Activated T-cell treated with anti-CD3 and anti-CD28 coated beads for 24 hours (primary cell): ENCODE measurements at places on chromosomes 2 and 18.

DNA sequence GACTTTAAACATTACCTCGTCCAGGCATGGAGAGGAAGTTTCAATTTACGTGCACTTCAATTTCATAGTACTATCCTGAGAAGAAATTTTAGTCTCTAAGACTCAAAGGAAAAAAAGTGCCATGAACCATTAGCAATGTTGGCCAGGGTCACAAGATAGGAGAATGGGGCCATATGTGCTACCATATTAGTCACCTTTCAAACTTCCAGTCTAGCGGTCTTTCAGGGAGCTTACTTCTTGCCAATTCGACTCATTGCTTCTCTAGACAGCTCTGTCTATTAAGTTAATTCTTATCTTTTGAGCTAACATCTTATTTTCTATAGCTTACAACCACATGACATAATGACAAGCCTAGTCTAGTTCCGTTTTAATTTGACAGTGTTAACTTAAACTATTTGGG is 129.1 kb downstream of the ANKRD44 start:
- DNase-seq: no peak

- no peak for DNase-seq
Observed at GRCh38 chr2:149075853-149076252, 37.4 kb downstream of the LYPD6B start.

- DNase-seq: no peak
Observed at GRCh38 chr18:14577971-14578370, 34.6 kb upstream of the POTEC start.

- no peak for DNase-seq
Observed at GRCh38 chr18:33507019-33507418, 66.5 kb upstream of the CCDC178 start.

DNA sequence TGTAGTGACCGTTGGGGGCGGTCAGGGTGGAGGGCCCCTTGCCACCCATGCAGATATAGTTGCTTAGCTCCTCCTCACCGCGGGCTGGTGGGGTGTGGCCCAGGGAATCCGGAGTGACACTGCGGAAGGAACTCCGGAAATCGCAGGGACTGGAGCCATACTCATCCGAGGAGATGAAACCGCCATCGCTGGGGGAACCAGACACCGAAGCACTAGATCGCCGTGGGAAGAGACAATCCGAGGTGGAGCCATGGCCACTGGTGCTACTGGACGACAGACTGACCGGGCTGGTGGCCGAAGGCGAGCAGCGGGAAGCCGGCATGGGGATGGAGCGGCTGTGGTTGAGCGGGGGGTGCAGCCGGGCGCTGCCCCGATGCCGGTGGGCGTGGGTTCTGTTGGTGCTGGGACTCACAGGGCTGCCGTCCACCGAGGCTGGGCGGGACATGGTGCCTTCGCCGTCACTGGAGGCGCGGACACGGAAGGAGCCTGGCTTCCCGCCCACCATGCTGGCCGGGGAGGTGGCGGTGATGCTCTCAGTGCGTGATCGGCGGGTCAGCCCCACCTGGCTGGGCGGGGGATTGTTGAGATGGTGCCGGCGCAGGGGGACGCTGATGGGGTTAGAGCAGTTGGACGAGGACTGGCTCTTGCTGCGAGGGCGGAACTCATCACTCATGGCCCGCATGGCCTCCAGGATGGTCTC is 2.2 kb downstream of the IRS1 start:
- DNase-seq: no peak
